ENCODE measurements at places on chromosomes 5 and 9.

DNA sequence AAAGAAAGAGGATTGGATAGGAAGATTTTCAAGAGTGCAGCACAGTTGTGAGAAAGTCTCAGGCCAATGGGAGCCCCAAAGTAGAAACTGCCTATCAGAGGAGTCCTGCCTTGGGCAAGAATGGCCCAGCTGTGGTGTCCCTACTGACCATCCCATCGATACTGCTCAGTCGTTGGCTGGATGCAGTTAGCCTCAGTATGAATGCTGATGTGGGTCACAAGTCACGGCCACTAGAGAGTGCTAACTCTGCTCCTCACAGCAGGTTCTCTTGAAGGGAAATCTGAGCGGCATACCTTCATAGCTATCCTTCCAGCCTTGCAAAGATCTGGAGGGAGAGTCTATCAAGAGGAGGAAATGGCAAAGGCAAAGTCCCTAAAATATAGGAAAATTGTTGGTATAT lies 11.6 kb upstream of the CETN3 start:
- no peak for DNase-seq

DNA sequence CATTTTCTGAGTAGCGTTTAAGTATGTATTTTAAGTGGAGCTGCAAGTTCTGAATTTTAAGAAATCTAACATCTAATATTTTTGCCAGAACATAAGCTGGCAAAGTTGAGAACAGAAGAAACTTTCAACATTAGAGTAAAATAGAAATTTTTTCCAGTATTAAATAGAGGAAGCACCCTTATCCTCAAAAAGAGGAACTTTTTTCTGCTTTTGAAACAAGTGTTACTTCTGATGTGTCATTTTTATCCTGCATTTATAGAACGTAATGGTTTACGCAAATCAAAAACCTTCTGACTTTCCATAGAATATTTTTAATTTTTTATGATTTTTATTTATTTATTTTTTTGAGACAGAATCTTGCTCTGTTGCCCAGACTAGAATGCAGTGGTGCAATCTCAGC lies 21.8 kb downstream of the ZBED3 start:
- no peak for DNase-seq

DNA sequence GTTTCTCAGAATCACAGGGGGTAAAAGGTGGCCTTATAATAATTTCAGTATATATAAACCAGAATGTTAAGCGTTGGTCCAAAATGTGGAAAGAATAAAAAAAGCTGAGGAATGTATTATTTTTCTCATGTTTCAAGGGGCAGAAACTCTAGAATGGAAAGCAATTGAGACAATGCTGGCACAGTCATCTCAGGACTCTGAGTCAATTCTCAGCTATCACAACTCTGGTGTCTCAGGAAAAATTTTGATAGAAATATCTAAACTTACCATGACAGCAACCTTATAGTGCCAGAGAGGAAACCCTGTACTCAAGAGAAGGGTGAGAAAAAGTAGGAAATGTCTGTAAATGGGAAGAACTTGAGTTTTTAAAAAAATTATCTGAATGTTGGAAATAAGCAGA lies 1189.4 kb upstream of the NUDT12 start:
- DNase-seq = no peak

DNA sequence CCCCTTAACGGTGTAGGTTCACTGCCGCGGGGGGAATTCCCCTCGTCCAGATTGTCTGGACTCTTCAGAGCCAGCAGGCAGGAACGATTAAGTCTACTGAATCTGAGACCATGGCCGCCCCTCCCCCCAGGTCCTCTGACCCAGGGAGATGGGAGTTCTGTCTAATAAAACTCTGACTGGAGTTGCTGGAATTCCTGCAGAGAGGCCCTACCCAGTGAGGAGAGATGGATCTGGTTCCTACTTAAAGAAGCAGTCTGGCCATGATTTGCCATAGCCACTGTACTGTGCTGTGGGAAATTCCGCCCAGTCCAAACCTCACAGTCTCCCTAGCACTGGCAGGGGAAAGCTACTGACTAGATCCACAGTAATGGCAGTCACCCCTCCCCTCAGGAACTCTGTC lies 237.7 kb upstream of the RASA1 start:
- DNase-seq = no peak

GRCh38 chr9:124309667-124310084 lies 51.9 kb downstream of the NEK6 start:
- DNase-seq = no peak

- no peak for DNase-seq
Measured at GRCh38 chr9:87383344-87384150, 114.1 kb upstream of the DAPK1 start.

GRCh38 chr5:58040044-58040443 lies 419.8 kb downstream of the PLK2 start:
- no peak for DNase-seq

- peak; percentile 18 for DNase-seq
Measured at GRCh38 chr5:132883261-132883834, 9.9 kb downstream of the LEAP2 start.

GRCh38 chr5:19235101-19235584 lies 752.9 kb downstream of the CDH18 start:
- DNase-seq = no peak

GRCh38 chr5:179296150-179296821 lies 49.0 kb downstream of the ADAMTS2 start:
- no peak for DNase-seq

Data from CMK (cell line).